ENCODE measurements at places on chromosomes 2 and 18. TPM values are rescaled to one million over a fixed set of nuclear protein-coding genes. Genes with fewer than 3 reads are reported as not detected.

Gene DPP4
- polyA plus RNA-seq: 0.20 TPM

Gene TMEM169
- polyA plus RNA-seq: 8.2 TPM

Gene SPTBN1
- polyA plus RNA-seq: 128 TPM

Gene TCF7L1
- 15.3 TPM for polyA plus RNA-seq

Gene HAAO
- polyA plus RNA-seq: 2.2 TPM

Gene EVA1A
- polyA plus RNA-seq: 4.9 TPM

Gene ZNF396
- 1.3 TPM for polyA plus RNA-seq

Gene SULT1C2
- polyA plus RNA-seq: not detected

Gene PAX8
- 2.4 TPM for polyA plus RNA-seq

Gene CSRNP3
- 1.1 TPM for polyA plus RNA-seq

Gene COBLL1
- 4.3 TPM for polyA plus RNA-seq

Gene LRRTM4
- polyA plus RNA-seq: 1.1 TPM

Gene B4GALT6
- polyA plus RNA-seq: 3.4 TPM

Gene C2orf92
- 2.0 TPM for polyA plus RNA-seq

All from brain (organoid and tissue), 16 donors.